ENCODE measurements at places on chromosomes 5 and 9.

DNA sequence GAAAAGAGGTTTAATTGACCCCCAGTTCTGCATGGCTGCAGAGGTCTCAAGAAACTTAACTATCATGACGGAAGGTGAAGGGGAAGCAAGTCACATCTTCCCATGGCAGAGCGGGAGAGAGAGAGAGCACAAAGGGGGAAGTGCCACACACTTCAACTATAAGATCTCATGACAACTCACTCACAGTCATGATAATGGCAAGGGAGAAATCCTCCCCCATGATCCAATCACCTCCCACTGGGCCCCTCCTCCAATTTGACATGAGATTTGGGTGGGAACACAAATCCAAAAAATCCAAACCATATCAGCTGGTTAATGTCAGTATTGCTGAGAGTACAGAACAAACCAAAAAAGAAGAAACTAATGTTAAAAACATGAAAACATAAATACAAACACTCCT lies 120.2 kb downstream of the STARD4 start:
- DNase-seq, result no peak

- DNase-seq, result peak; percentile 68
These were observed 90.0 kb downstream of the ARRDC3 start for GRCh38 chr5:91293131-91293530.

GRCh38 chr5:115930630-115931337 lies 31.5 kb upstream of the LVRN start:
- no peak for DNase-seq

DNA sequence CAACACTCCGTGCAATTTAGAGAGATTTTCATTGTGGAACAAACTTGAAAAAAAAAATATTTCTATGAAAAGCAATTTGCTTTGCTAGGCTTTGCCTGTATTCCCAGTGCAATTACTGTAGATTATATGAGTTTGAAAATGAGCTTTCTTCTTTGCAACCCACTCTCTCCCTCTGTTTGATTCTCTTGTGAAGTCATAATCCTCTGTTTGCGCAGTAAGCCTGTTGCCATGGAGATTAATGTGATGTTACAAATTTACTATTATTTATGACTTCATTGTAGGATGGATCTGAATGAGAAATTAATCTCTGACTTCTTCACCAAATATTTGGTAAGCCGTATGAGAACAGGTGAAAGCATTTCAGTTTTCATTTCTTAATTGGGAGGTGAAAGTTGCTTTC lies 320.3 kb downstream of the SPATA31D1 start:
- no peak for DNase-seq

GRCh38 chr5:34530637-34531036 lies 125.5 kb upstream of the RAI14 start:
- peak; percentile 94 for DNase-seq

- peak; percentile 87 for DNase-seq
These were observed 1.0 kb upstream of the TPM2 start for GRCh38 chr9:35690614-35691333.

GRCh38 chr5:144712090-144712489 lies 541.4 kb downstream of the KCTD16 start:
- no peak for DNase-seq

GRCh38 chr9:110049699-110050450 lies 158.1 kb downstream of the C9orf152 start:
- peak; percentile 33 for DNase-seq

DNA sequence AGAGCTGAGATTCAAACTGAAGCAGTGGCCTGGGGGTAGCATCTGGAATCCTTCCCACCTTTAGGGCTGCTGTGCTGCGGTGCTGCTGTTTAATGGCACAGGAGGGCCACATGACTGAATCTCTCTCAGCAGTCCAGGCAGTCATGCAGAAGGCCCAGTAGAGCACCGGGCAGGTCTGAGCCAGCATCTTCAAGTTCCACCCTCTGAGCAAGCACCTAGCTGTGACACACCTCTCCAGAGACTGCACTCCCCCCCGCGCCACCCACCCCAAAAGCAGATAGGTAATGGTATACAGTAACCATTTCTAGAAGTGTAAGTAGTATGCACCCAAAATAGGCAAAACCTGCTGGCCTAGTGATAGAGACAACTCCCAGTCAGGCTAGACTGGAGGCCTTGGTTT lies 8.2 kb downstream of the IL4 start:
- no peak for DNase-seq

DNA sequence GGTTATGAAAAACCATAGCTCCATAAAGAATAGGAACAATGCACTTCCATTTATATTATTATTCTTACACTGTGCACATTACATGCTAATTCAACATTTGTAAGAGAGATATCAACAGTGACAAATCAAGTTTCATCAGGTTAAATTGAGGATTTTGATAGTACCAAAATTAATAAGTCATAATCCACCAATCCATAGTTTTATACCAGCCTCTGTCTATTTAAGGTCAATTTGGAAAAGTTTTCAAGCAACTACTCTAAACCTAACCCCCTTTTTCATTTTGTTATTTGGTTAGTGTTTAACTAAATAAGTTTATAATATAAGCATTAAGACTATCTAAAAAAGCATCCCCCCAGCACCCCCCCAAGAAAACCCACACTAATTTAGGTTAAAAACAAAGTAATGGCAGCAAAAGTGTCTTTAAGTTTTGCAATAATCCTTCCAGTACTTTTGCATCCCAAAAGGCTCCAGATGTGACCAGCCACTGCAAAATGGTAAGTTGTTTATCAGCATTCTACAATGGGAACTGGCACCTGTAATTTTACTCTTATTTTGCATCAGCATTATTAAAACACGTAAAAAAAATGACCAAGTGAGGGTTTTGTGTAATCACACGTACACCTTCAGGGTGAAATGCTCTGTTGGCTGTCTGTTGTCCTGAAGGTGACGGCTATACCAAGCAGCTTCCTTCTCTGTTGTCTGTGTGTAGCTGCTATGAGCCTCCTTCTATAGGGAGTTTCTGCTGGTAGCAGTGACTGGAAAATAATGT lies 36.8 kb upstream of the SSBP2 start:
- peak; percentile 84 for DNase-seq

GRCh38 chr5:159881967-159882366 lies 34.3 kb upstream of the ADRA1B start:
- no peak for DNase-seq

All from amniotic epithelial cell (primary cell).